Smooth muscle cell of the umbilical artery (primary cell): ENCODE measurements at places on chromosomes 6 and 20. TPM values are rescaled to one million over a fixed set of nuclear protein-coding genes. Genes with fewer than 3 reads are reported as not detected.

The FAM83C gene
- total RNA-seq = not detected in 2 replicates

The TMEM14C gene
- 70.9 and 138 TPM in 2 replicates for total RNA-seq

The TBXT gene
- not detected in 2 replicates for total RNA-seq

The CCN2 gene
- total RNA-seq = 176 and 540 TPM in 2 replicates

The VSX1 gene
- total RNA-seq = not detected in 2 replicates

The C20orf202 gene
- total RNA-seq = not detected in 2 replicates

The METTL24 gene
- total RNA-seq = not detected in 2 replicates

The GTSF1L gene
- total RNA-seq = not detected in 2 replicates

The NFATC2 gene
- 0.59 and 1.1 TPM in 2 replicates for total RNA-seq
